ENCODE measurements at places on chromosomes 3 and 15. TPM values are rescaled to one million over a fixed set of nuclear protein-coding genes. Genes with fewer than 3 reads are reported as not detected.

TRPM1 gene
- total RNA-seq: not detected

ALDH1L1 gene
- 0.06 TPM for total RNA-seq

LINGO1 gene
- not detected for total RNA-seq

FOXL2NB gene
- 3.5 TPM for total RNA-seq

DNA sequence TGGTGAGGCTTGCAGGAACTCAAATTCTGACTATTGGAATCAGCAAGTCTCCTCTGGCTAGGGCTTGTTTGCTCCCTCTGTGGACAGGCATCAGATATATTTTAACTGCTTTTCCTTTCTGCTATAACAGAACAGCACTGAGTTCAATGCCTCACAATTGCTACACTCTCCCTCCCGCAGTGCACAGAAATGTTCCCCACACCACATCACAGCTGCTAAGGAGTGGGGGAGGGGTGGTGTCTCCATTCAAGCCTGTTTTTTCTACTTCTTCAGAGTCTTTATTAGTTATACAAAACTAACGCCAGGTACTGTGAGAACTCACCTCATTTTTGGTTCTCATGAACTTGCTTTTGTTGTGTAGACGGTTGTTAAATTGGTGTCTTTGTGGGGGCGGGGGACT, 68.5 kb downstream of the BCHE start:
- no peak for DNase-seq

GRCh38 chr3:130515755-130516154, 1.2 kb upstream of the COL6A6 start:
- DNase-seq: no peak

DNA sequence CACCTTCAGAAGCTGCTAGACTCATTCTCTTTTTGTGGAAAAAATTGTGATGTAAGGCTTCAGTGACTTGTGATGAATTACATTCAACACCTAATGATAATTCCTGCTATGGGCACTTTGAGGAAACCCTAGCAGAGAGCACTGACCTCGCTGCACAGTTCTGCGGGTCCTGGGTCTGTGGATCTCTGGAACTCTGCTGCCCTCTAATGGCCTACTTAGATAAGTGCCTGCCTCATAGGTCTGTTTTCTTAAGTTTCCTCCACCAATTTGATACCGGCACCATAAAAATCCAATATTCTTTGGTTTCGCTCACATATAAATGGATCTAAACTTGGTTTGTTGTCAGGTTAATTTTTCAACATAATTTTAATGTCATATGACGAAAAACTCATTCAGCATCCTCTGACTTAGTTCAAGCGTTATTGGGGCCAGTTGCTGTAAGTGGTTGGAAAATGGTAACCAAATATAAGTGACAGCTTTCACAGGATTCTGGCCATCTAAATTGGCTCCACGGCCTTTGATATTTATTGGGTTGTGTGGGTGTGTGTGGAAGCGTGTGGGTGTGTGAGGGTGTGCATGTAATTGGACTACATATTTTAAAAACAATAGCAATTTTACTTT, 10.4 kb downstream of the SLITRK3 start:
- no peak for DNase-seq

GRCh38 chr3:9067352-9067975, 104.2 kb upstream of the RAD18 start:
- peak; percentile 12 for DNase-seq

DNA sequence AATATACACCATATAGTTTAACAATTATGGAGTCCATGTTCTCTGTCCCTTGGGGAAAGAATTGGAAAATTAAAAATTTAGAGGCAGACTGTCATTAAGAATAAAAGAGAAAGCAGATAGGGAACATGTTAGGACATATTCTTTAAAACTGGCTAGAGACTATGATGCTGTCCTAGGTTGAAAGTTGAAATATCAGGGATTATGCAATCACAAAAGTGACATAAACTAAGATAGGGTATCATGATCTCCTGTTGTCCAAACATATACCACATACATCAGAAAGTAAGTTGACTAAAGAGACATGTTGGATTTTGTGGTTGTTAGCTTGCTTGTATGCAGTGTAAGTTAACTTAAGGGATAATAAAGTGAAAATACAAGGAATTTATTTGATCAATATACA, 9.9 kb upstream of the EID1 start:
- no peak for DNase-seq

DNA sequence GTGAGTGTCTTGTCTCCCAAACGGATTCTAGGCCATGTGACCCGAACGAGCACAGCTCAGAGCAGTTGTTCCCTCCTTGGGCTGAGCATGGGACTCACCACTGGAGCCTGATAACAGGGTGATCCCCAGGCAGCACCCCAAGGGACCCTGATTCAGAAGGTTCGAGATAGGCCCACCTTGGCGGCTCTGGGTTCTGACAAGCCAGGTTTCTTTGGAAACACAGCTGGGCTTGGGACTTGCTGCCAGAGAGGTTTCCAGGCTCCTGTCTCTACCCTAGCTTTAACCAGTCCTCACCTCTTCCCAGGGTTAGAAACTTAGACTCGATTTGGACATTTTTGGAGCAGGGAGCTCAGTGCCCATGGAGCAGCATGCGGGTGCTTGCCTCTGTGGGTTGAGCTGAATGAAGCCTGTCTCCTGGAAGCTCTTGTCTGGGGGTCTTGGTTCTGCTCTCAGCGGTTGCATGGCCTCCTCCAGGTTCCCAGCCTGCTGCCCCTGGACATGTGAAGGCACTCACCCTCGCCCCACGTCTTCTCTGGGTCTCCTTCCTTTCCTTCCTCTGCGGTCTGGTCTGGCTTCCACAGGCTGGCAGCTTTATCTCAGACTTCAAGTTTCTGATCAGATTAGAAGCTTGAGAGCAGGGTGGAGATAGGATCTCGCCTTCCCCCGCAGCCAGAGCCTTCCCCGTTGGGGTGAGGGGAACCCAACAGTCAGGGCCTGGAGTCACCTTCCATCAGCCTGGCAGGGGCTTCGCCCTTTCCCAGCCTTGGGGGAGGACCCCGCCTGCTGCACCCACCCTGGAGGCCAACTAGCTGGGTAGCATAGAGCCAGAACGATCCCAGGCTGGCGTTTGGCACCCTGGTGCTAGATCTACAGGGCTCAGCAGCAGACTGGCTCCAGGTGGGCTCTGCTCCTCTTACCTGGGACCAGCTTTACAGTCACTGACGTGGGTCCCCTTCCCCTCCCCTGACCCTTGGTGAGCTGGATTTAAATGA, 21.0 kb downstream of the PAQR5 start:
- no peak for DNase-seq

Data from epithelial cell of proximal tubule (primary cell).